ENCODE measurements at places on chromosomes 4 and X.

DNA sequence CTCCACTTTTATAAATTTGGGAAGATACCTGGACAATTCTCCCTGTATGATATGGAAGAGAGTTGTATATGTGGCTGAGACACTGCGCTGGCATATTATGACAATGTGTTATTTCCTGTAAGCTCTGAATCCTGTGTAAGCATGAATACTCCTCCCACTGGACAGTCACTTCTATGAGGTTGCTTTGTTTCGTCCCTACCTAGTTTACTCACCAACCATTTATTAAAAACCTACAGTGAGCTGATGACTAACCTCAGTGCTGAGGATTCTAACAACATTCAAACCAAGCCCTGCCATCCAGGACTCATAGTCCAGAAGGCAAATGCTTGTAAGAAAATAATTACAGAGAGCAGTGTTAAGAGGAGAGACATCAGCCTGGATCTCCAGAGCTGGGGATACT, 1632.9 kb upstream of the TENM3 start:
- no peak for DNase-seq

DNA sequence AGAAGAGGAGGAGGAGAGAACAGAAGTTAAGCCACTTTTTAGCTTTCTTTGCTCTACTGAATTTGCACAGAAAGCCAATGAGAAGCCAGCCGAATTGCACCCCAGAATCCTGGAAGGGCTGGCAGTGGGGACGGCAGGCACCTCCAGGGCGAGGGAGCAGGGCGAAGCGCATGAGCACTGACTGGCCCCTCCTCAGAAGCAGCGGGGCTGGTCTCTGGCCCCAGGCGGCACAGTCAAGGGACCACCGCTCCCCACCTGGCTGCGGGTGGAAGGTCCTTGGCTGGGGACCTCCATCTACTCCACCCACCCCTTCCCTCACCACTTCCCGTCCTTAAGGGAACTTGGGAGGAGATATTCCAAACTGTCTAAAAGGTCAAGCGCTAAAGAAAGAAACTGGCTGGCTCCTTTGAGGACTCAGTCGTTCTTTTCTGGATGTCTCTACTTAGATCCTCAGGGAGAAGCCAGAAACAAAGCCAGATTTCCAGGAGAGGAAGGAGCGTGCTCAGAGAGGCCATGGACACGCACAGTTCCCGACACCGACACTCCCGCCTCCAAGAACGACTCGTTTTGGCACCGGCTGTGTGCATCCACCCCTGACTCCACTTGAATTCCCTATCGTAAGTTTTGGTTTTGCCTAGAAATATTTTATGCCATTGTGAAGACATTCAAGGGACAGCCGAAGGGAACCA, 59.5 kb upstream of the CRMP1 start:
- DNase-seq, result no peak

DNA sequence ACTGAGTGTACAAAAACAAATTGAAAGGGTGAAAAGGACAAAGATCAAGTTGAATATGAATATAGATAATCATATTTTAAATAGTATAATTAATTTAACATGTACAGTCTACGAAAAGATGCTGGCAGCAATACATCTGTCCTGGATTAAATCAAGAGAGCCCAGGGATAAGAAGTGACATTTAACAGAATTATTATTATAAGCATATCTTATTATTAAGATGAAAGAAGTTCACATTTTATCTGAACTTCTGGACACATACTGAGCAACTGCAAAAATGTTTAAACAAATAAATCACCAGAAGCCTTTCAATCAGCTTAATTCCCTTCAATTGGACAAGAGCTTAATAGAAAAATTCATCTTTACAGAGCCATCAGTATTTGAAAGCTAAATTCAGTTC, 50.4 kb downstream of the SERTM2 start:
- DNase-seq, result no peak

- DNase-seq, result no peak
These were observed 373.8 kb downstream of the OPHN1 start for GRCh38 chrX:68059469-68059868.

DNA sequence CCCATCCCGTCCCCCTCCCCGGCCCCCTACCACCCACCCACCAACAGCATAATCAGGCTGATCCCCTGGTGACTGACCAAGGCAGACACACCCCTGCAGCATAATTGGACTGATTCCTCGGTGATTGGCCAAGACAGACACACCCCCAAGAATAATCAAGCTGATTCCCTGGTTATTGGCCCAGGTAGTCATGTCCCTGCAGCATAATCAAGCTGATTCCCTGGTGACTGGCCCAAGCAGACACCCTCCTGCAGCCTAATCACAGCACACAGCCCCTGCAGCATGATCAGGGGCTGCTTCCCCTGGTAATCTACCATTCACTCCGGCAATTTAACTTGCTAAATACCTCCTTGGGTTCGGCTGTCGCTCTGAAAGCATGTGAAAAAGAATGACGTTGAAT, 47.5 kb upstream of the STS start:
- no peak for DNase-seq

- no peak for DNase-seq
These were observed 55.7 kb upstream of the SLC7A11 start for GRCh38 chr4:138297743-138298405.

DNA sequence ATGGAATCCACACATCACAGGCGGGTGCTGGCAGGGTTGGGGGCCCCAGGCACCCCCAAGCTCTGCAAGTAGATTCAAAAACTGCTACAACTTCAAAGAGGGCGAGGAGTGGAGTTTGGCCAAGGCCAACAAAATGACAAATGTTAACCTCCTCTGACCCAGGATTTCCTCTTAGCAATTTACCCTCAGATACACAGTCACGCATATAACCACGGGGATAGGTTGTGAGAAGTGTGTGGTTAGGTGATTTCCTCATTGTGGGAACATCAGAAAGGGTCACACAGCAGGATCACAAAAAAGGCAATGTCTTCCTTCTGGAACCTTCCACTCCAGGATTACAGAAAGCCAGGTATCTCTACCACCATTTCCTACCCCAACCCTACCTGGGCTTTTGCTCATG, 62.4 kb downstream of the C4orf50 start:
- DNase-seq, result no peak

Measured in stimulated activated CD8-positive, alpha-beta memory T cell treated with anti-CD3 and anti-CD28 coated beads, Interleukin-2, amount 100 ng/mL, for 1 hour (primary cell).